ENCODE measurements at places on chromosomes 6 and 20. TPM values are rescaled to one million over a fixed set of nuclear protein-coding genes. Genes with fewer than 3 reads are reported as not detected.
A peak's percentile ranks its signal among the peaks of the same experiment; 100 is the strongest.

BEND6 gene
- total RNA-seq, result 0.32 TPM

WFDC2 gene
- total RNA-seq, result 172 TPM

RFX6 gene
- not detected for total RNA-seq

GRIK2 gene
- total RNA-seq, result 0.62 TPM

ENPP1 gene
- total RNA-seq, result 3.3 TPM

LINC00237 gene
- total RNA-seq, result not detected

GRCh38 chr6:128979071-128979470, 96.1 kb downstream of the LAMA2 start:
- no peak for DNase-seq
- H3K4me3 ChIP-seq, result no peak overlapping the region
- H3K27me3 ChIP-seq, result no peaks in the 10 kb centered on the region
- no peaks in the 10 kb centered on the region for H3K36me3 ChIP-seq
- H3K4me1 ChIP-seq, result no peaks in the 10 kb centered on the region
- H3K27ac ChIP-seq, result no peak overlapping the region

DNA sequence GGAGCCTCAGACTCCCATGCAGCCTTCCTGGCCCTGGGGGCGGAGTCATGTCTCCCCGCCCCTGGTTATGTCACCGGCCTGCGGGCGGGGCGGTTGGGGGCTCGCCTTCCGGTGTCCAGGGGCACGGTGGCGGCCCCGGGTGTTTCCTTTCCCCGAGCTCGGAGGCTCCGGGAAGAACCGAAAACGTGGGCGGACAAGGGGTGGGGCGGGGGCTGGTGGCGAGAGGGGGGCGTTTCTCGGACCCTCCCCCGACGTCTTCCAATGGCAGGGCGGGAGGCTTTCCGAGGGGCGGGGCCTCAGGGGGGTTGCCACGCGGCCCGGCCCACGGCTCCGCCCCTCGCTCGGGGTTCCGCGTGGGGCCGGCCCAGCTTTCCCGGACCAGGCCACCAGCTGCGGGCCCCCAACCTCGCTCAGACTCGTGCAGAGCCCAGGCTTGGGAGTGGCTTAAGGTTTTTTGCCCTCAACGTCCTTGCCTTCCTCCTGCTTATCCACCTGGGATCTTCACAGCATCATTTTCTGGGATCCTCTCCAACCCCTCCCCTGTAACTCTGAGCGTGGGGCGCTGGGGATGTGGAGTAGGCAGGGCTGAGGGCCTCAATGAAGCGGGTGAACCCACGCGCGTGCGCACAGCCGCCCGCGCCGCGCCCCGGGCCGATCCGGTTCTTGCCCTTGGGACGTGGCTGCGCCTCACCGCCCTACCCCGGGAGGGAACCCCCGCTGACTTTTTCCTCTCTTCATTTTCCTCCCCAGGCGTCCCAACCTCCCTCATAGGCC, 2.1 kb upstream of the NRN1 start:
- peak overlapping the region; percentile 53 for H3K27ac ChIP-seq
- H3K27me3 ChIP-seq, result peaks cover 66% of the 10 kb centered on the region
- H3K4me3 ChIP-seq, result peak overlapping the region; percentile 57
- DNase-seq, result peak; percentile 83

DNA sequence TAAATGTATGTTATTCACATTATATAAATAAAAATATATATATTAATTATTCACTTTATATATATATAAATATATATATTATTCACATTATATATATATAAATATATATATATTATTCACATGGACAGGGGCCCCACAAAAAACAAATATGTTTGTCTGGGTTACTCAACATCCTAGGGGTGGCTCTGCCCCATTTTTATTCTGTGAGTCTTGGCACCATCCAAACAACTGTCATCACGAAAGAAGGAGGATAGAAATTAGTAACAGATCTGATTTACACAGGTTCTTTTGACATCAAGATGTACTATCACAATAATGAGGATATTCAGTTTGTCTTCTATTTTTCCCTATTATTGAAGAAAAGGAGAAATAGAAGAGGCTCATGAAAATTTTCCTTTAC, 187.3 kb downstream of the GPX5 start:
- peaks cover 40% of the 10 kb centered on the region for H3K27me3 ChIP-seq
- H3K4me3 ChIP-seq, result no peak overlapping the region
- H3K36me3 ChIP-seq, result no peaks in the 10 kb centered on the region

GRCh38 chr6:79170431-79170830, 64.1 kb downstream of the HMGN3 start:
- no peaks in the 10 kb centered on the region for H3K36me3 ChIP-seq
- H3K4me1 ChIP-seq, result no peaks in the 10 kb centered on the region
- no peak overlapping the region for H3K27ac ChIP-seq
- no peak overlapping the region for H3K4me3 ChIP-seq
- no peak for DNase-seq
- no peaks in the 10 kb centered on the region for H3K27me3 ChIP-seq

- H3K27ac ChIP-seq, result no peak overlapping the region
- H3K4me1 ChIP-seq, result no peaks in the 10 kb centered on the region
- no peak overlapping the region for H3K4me3 ChIP-seq
- no peaks in the 10 kb centered on the region for H3K27me3 ChIP-seq
- DNase-seq, result no peak
Measured at GRCh38 chr20:32612351-32613191, 27.4 kb upstream of the NOL4L start.

GRCh38 chr20:39210341-39211036, 248.3 kb downstream of the DHX35 start:
- no peak for DNase-seq
- no peak overlapping the region for H3K27ac ChIP-seq
- no peaks in the 10 kb centered on the region for H3K27me3 ChIP-seq
- no peaks in the 10 kb centered on the region for H3K36me3 ChIP-seq
- H3K4me1 ChIP-seq, result peaks cover 10% of the 10 kb centered on the region
- no peak overlapping the region for H3K4me3 ChIP-seq

- H3K27ac ChIP-seq, result no peak overlapping the region
- DNase-seq, result no peak
- peaks cover 52% of the 10 kb centered on the region for H3K27me3 ChIP-seq
- H3K4me1 ChIP-seq, result peaks cover 15% of the 10 kb centered on the region
Measured at GRCh38 chr6:37537548-37537947, 37.9 kb upstream of the CCDC167 start.

DNA sequence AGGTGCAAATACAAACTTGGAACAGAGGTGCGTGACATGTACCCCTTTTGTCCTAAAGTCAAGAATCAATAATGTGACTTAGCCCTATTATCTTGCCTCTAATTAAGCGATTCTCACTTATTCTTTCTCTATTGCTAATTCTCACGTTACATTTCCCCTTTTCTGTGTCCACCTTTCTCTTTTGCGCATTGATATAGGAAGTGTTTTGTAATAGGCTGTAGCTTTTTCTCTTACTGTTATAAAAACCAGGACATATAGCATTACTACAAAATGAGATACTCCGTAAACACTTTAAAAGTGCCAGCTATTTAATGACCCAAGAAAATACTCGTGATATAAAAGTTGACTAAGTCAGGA, 669 bp upstream of the TMEM30A start:
- no peaks in the 10 kb centered on the region for H3K36me3 ChIP-seq
- H3K27me3 ChIP-seq, result no peaks in the 10 kb centered on the region
- H3K27ac ChIP-seq, result peak overlapping the region; percentile 89
- H3K4me3 ChIP-seq, result peak overlapping the region; percentile 81
- no peak for DNase-seq
- H3K4me1 ChIP-seq, result peaks cover 41% of the 10 kb centered on the region

DNA sequence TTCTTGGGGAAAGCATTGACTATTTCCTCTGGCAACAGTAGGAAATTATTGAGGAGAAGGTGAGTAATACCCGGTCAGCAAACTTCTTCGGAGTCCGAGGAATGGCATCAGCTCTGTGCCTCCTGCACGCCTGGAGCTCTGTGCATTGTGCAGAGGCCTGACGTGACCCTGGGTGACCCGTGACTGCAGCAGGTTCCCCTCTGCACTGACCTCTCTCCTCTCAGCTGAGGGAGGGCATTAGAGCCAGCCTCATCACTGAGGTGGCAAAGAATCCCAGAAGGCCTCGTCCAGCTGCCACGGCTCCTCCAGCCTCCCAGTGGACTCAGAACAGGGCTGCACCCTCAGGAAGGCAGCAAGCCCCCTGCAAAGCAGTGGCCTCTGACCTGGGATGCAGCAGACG, 502.9 kb downstream of the CD83 start:
- no peak overlapping the region for H3K4me3 ChIP-seq
- no peak for DNase-seq
- H3K4me1 ChIP-seq, result peaks cover 17% of the 10 kb centered on the region
- H3K27ac ChIP-seq, result no peak overlapping the region
- no peaks in the 10 kb centered on the region for H3K27me3 ChIP-seq

DNA sequence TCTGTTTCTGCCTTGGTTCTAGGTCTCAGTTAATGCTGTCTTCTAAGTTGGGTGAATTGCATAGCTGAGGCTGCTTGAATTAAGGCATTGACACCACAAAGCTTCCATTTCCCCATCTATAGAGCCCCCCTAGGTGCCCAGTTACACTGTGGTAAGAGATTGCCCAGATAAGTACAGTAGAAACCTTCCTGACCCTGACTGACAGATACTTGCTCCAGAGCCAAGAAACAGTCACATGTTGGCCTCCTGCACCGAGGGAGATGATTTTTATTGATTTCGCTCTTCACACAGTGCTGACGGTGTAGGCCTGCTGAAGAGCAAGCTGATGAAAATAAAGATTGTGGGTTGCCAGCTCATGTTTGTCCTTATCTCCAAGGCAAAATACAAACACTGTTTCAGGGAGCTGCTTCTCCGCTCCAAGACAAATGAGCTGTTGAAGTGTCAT, 67.9 kb downstream of the TRMT11 start:
- no peaks in the 10 kb centered on the region for H3K27me3 ChIP-seq
- H3K27ac ChIP-seq, result no peak overlapping the region
- peaks cover 9% of the 10 kb centered on the region for H3K4me1 ChIP-seq
- H3K36me3 ChIP-seq, result peaks cover 12% of the 10 kb centered on the region

DNA sequence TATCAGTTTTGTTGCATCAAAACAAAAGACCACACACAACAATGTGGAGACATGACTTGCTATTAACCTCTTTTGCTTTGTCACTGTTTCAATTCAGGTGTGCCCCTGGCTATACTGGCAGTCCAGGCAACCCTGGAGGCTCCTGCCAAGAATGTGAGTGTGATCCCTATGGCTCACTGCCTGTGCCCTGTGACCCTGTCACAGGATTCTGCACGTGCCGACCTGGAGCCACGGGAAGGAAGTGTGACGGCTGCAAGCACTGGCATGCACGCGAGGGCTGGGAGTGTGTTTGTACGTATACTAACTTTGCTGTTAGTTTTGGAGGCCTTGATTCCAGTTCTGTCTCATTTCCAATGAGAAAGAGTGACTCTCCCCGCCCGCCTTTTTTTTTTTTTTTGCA, 356.9 kb downstream of the ARHGAP18 start:
- no peaks in the 10 kb centered on the region for H3K27me3 ChIP-seq
- no peaks in the 10 kb centered on the region for H3K36me3 ChIP-seq
- H3K27ac ChIP-seq, result no peak overlapping the region
- H3K4me3 ChIP-seq, result no peak overlapping the region
- DNase-seq, result no peak

- peaks cover 4% of the 10 kb centered on the region for H3K27me3 ChIP-seq
- no peak overlapping the region for H3K4me3 ChIP-seq
- H3K27ac ChIP-seq, result no peak overlapping the region
- H3K4me1 ChIP-seq, result no peaks in the 10 kb centered on the region
Measured at GRCh38 chr20:2736441-2736840, 43.9 kb downstream of the EBF4 start.

DNA sequence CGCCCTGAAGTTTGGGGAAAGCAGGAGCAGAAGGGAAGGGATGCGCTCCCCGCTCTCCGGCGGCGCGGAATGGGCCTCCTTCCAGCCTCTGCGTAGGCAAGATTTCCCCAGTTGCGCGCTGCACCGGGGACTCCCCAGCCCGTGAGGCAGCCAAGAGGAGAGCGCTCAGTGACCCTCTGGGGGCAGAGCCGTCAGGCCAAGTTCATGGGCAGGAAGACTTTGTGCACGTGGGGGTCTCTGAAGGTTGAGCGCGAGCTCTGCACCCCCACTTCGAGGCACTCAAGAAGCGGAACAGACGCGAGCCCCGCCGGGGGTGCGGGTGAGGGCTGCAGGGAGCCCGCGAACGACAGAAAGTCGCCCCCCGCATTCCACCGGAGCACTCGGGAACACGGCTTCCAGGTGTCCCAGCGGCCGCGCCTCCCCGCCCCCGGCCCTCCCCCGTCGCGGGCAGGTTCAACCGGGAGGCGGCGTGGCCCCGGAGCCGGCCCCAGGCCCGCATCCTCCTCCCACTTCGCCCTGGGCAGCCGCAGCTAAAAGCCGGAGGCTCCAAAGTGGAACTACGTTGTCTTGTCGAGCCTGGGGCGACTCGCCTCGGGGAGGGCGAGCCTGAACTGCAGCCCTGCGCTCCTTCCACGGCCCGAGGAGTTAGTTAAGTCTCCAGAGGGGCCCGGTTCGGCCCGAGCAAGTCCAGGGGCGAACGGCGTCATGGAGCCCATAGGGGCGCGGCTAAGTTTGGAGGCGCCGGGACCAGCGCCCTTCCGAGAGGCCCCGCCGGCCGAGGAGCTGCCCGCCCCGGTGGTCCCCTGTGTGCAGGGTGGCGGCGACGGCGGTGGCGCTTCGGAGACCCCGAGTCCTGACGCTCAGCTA, at the start of gene PPP1R3G:
Gene PPP1R3G (plus strand): TSS at position 561 of the 867 bp plus-strand sequence. CDS start 145 bp downstream, at position 706.
- peak within 1 kb of the TSS; percentile 69 for H3K4me3 ChIP-seq
- H3K36me3 ChIP-seq, result no peaks in the 10 kb centered on the region
- H3K27me3 ChIP-seq, result peaks cover 33% of the 10 kb centered on the region
- H3K4me1 ChIP-seq, result peaks cover 21% of the 10 kb centered on the region
- peak; percentile 54 for DNase-seq
- H3K27ac ChIP-seq, result peak within 1 kb of the TSS; percentile 74

- no peak overlapping the region for H3K27ac ChIP-seq
- no peaks in the 10 kb centered on the region for H3K36me3 ChIP-seq
- no peak for DNase-seq
Measured at GRCh38 chr6:44011350-44011920, 115.8 kb downstream of the MRPL14 start.

DNA sequence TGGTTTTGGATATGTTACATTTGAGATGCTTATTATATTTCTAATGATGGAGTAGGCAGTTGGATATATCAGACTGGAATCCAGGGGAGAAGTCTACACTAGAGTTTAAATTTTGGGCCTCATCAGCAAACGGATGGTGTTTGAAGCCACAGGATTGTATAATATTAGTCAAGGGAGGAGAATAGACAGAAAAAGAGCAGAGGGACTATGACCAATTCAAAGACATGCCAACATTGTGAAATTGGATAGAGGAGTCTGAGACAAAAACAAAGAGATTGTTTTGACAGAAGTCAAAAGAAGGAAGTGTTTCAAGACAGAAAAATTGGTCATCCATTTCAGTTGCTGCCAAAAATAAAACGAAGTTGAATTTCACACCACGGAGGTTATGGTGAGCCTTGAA, 66.5 kb downstream of the NOX3 start:
- no peaks in the 10 kb centered on the region for H3K27me3 ChIP-seq
- H3K4me1 ChIP-seq, result no peaks in the 10 kb centered on the region
- H3K27ac ChIP-seq, result no peak overlapping the region
- no peak for DNase-seq
- H3K4me3 ChIP-seq, result no peak overlapping the region

DNA sequence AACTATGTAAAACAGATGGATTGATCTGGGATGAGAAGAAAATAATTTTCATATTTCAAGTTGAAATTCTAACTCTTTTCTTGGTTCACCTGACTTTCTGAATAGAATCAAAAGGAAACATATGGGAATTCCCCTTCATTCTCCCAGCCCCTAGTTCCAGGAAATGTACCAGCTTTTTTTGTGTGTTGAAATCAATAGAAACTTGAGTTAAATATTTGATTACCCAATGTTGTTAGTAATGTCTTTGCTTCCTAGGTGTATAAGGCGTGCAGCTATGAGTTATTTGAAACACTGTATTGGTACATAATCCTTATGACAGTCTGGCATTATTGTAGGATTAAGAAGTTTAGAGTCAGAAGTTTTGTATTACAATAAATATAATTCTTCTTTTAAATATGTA, 21.5 kb downstream of the VNN2 start:
- no peak overlapping the region for H3K27ac ChIP-seq
- peaks cover 34% of the 10 kb centered on the region for H3K4me1 ChIP-seq
- H3K36me3 ChIP-seq, result no peaks in the 10 kb centered on the region
- H3K27me3 ChIP-seq, result no peaks in the 10 kb centered on the region
- no peak for DNase-seq
- H3K4me3 ChIP-seq, result no peak overlapping the region

All from lower lobe of right lung (tissue), 2 donors.